ENCODE measurements at places on chromosomes 1 and 21. TPM values are rescaled to one million over a fixed set of nuclear protein-coding genes. Genes with fewer than 3 reads are reported as not detected.

DNA sequence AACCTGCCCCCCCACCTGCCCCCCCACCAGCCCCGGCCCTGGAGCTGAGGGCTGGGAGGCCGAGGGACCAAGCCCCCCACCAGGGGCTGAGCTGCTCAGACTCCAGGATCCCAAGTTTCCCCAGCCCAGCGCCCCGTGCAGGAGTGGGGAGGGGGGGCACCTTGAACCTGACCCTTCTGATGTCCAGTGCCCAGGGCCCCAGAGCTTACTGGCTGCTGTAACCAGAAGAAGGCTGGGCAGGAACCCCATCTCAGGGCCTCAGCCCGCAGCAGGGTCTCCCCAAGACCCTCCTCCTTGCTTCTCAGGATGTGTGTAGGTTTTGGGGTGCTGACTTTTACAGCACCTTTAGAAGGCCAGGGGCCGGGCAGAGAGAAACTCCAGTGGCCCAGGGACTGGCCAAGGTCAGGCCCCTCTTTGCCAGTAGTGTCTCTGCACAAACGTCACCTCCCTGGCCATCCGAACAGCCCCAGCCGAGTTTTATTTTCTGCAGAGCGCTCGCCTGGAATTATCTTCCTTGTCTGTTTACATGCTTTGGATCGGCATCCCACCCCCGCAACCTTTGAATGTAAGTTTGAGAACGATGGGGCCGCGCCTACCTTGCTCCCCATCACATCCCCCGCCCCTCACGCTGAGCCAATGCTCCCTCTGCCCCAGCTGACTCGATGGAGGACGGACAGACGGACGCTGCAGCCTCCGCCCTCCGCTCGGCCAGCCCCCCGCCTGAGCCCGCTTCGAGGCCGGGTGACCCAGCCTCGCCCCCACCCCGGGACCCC lies 70.1 kb upstream of the CASZ1 start:
- no peak for DNase-seq

Gene CLCA1
- not detected for total RNA-seq

Gene TPM3
- 793 TPM for total RNA-seq

- peak; percentile 82 for DNase-seq
Observed at GRCh38 chr21:44011579-44012473, at the start of gene TRAPPC10. Gene TRAPPC10, plus strand, starts transcription at chr21:44012309. Its CDS starts 185 bp downstream, at chr21:44012494.

- no peak for DNase-seq
Observed at GRCh38 chr1:203505526-203506204, 11.7 kb downstream of the OPTC start.

Gene LRRC8D
- total RNA-seq = 28.5 TPM

GRCh38 chr1:8371372-8371991 lies 53.6 kb downstream of the SLC45A1 start:
- DNase-seq = no peak

- no peak for DNase-seq
Observed at GRCh38 chr1:33692206-33693188, 171.4 kb upstream of the HMGB4 start.

DNA sequence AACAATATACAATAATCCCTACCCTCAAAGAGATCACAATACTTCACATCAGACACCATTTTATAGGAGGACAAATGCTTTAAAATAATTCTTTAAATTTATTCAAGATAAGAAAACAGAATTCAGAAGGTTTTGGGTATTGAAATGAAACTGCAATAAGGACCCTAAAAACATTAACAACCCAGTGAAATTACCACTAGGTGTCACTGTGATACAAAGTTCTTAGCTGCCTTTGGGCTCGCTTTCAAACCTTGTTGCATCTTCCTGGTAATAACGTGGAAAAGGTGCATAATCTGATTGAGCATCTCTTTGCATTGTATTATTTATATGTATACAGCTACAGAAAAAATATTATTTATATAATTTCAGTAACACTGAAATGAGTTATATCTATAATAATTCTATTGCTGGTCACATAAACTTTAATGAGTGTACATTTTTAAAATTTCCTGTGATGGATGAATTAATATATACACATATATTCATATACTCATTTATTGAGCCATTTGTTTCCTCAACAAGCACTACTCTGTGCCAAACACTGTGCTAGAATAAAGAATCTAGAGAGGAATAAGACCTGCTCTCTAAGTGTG lies 185.2 kb downstream of the FAF1 start:
- peak; percentile 23 for DNase-seq

DNA sequence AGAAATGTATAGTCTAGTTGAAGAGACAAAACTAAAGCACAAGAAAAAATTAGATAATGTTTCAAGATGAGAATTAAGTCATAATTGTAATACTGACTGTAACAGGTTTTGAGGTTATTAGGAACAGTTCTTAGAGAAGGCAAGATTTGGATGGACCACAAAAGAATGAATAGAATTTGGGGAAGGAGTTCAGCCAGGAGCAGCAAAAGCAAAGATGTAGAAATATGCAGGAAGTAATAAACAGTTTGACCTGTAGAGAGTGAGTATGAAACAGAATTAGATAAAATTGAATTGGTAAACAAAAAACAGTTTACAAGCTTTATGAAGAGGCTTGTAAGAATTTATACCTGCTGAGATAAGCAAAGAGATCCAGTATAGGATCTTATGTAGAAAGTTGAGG lies 16.3 kb downstream of the VPS45 start:
- no peak for DNase-seq

DNA sequence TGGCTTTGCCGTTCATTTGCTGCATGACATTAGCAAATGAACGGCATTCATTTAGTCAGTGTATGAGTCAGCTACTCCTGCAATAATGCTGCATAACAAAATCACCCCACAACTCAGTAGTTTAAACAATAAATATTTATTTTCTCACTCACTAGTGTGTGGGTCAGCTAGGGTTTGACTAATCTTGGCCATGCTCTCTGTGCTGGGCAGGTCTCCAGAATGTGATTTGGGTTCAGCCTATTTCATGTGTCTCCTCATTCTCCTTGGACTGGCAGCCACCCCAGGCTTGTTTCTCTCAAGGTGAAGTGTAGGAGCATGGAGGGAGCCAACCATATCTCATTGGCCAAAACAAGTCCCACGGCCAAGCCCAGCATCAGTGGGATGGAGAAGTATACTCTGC lies 104.3 kb downstream of the LACTBL1 start:
- DNase-seq = no peak

- no peak for DNase-seq
Observed at GRCh38 chr1:228144193-228144992, 4.3 kb downstream of the GUK1 start.

DNA sequence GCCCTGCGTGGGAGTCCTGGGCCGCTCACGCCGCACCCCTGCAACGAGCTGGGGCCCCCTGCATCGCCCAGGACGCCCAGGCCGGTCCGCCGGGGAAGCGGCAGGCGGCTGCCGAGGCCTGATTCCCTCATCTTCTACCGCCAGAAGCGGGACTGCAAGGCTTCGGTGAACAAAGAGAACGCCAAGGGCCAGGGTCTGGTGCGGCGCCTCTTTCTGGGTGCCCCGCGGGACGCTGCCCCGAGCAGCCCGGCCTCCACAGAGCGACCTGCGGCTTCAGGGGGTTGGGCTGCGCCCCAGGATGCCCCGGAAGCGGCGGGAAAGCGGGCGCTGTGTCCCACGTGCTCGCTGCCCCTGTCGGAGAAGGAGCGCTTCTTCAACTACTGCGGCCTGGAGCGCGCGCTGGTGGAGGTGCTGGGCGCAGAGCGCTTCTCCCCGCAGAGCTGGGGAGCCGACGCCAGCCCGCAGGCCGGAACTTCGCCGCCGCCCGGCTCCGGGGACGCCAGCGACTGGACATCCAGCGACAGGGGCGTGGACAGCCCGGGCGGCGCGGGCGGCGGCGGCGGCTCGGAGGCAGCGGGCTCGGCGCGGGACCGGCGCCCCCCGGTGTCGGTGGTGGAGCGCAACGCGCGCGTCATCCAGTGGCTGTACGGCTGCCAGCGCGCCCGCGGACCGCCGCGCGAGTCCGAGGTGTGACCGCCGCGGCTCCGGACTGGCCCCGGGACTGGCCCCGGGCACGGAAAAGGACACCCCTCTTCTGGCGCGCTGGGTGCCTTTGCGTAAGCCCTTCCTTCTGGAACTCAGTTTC lies 2.7 kb downstream of the FAM110D start:
- peak; percentile 65 for DNase-seq
